ENCODE measurements at places on chromosomes 13 and 19.

DNA sequence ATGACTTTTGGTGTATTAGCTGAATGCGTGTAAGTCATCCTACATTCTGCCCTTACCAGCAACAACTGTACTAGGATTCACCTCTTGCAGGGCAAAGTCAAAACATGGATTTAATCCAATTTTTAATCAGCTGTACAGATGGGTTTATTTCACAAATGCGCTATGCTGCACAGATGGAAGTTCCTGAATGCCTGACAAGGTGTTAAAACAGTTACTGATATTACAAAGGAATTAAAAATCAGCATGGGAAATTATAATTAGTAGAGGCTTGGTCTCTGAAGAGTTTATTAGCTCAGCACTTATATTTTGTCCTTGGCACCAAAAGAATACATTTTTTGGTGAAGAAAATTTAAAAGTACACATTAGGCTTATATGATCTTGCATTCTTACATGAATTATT, 448.9 kb downstream of the PCDH9 start:
- no peak for DNase-seq

GRCh38 chr19:5466072-5466471, 10.9 kb downstream of the ZNRF4 start:
- DNase-seq: no peak

GRCh38 chr19:719636-720344, 11.1 kb downstream of the PALM start:
- no peak for DNase-seq

- no peak for DNase-seq
These were observed 337.3 kb downstream of the ATP8A2 start for GRCh38 chr13:25709088-25709487.

GRCh38 chr13:94598281-94598680, 2.3 kb upstream of the TGDS start:
- no peak for DNase-seq

DNA sequence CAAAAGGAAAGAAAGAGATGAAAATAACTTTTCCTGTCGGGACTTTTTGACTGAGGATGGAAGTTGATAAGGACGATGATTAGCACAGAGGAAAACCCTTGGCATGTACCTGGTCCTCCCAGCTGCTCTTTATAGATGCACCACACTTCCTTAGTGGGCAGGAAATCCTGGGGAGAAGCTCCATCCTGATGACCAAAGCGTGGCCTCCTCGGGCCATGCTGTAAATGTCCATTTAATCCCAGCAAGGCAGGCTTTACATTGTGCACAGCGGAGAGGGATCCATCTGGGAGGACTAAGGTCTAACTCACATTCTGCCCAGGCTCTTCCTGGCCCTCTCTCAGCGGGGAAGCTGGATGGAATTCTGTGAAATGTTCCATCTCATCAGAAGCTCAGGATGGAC, 113.5 kb downstream of the COL4A2 start:
- DNase-seq: no peak

- DNase-seq: no peak
These were observed 22.1 kb downstream of the COLGALT1 start for GRCh38 chr19:17577457-17578097.

- no peak for DNase-seq
These were observed 27.4 kb upstream of the ZNF536 start for GRCh38 chr19:30344446-30345425.

DNA sequence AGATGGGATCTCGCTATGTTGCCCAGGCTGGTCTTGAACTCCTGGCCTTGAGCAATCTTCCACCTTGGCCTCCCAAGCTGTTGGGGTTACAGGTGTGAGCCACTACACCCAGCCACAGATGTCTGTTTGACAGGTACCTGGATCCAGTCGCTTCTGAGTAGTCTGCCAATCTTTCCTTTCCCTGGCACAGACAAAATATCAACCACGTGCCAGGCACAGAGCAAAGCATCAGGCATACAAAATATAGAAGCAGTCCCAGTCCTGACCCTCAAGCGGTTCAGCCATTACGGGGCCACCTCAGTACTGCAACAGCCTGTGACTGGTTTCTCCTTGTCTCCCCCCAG, 3.8 kb downstream of the ELAVL1 start:
- DNase-seq: peak; percentile 14

DNA sequence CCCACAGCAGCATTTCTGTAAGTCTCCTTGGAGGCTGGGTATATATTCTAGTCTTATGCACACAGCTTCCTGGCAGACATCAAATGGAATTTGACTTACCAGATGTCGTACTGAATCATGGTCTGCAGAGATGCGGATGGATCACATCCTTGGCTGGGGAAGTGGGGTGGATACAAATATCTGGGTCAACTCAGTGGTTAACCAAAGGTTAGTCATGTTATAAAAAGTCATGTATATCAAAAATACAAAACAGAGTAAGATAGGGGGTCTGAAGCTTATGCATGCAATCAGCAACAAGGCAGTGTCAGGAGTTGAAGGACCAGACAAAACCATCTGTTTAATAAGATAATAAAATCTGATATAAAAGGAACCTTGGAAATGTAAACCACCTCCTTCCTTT, 61.9 kb downstream of the WASF3 start:
- DNase-seq: no peak

DNA sequence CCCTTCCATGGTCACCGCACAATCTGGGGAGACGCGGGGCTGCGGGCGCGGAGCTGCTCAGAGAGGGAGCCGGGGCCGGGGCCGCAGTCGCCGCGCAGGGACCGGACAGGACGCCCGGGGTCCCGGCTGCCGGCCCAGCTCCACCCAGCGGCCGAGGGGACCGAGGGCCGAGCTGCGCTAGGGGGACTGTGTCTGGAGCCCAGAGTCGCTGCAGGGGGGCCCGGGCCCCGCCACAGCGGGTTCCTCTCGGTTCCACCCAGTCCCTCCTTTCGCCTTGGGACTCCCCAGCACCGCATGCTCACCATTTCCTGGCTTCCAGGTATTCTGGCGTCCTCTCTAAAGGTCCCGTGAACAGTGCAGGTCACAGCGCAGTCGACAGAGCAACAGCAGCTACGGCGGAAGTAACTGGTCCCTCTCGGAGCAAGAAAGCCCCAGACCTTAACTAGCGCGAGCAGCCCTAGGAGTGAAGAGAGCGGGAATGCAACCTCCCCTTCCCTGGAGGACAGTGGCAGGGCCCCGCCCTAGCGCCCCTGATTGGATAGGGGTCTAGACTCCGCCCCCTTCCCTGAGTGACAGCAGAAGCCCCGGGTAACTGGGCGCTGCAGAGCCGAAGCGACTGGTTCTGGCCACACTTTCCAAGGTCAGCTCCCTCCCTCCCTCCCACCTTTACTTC, at the start of gene ZNF878:
TSS of gene ZNF878 (minus strand) at position 465 of the 673 bp plus-strand sequence. CDS start at position 305, 160 bp downstream.
- peak; percentile 86 for DNase-seq

GRCh38 chr13:23460921-23461320, 27.4 kb upstream of the SACS start:
- DNase-seq: no peak

- no peak for DNase-seq
These were observed 47.4 kb upstream of the SERPINE3 start for GRCh38 chr13:51292000-51292565.

DNA sequence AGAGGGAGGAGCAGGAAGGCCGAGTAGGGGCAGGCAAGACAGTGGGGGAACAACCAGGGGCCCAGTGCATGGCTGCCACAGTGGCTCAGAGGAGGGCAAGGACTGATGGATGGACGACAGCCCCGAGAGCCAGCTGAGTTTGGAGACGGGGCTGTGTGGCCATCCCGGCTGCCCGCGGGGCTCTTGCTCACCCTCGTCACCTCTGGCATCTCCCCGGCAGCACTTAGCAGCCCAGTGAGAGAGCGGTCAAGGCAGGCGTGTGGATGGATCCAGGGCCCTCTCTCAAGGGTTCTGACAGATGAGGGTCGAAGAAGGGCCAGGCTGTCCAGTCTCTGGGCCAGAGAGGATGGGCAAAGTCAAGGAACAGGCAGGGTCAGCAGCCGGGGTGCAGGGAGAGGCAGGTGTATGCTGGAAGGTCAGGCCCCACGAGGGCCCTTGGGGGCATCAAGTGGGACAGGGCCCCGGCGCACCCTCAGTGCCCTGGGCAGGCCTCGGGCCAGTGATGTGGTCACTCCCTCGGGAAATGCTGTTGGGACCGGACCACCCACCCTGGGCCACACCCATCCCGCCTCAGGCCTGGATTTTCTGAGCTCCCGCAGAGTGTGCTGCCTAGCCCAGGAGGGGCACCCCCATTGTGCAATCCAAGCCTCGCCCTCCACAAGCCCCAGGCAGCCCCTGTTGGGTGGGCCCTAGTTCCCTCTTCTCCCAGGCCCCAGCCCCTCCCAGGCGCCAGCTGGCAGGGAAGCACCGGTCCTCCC, 56.4 kb upstream of the TPM4 start:
- no peak for DNase-seq

GRCh38 chr13:105262579-105262978, 1272.9 kb downstream of the EFNB2 start:
- DNase-seq: no peak

- no peak for DNase-seq
These were observed 6.1 kb upstream of the ZNF543 start for GRCh38 chr19:57314146-57314545.

- DNase-seq: no peak
These were observed 372.6 kb downstream of the OXGR1 start for GRCh38 chr13:96621634-96622183.

GRCh38 chr19:2618611-2619010, 83.9 kb downstream of the GNG7 start:
- peak; percentile 99 for DNase-seq

DNA sequence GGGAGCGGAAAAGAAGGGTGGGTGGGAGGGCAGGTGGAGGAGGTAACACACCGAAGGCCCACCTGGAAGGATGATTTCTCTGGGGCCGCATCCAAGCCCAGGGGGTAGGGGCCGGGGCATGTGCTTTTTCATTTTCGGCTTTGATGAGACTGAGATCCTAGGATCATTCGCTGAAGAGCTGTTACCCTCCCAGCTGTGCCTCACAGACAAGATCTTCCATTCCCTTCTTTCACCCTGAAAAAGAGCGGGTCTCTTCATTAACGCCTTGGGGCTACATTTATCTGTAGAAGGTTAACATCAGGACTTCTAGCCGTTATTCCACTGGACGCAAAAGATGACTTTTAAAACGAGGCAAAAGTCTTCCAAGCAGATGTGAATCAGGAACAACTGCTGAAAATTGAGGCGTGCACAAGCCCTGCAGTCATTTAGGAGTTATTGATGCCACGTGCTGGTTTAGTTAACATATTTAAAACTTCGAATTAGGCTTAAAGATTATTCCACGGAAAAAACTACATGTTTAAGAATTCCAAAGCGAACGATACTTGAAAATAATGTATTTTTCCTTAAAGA, 1.1 kb downstream of the LMO7 start:
- no peak for DNase-seq

DNA sequence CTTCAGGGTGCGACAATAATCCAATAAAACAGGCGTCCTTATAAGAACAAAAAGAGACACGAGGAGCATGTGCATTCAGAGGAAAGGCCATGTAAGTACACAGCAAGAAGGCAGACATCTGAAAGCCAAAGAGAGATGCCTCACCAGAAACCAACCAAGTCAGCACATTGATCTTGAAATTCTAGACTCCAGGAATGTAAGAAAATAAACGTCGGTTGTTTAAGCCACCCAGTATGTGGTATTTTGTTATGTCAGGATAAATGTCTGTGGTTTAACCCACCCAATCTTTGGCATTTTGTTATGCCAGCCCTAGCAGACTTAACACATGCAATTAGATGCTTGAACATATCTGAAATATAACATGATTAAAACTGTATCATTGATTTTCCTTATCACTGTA, 452.0 kb downstream of the SLITRK6 start:
- DNase-seq: no peak

DNA sequence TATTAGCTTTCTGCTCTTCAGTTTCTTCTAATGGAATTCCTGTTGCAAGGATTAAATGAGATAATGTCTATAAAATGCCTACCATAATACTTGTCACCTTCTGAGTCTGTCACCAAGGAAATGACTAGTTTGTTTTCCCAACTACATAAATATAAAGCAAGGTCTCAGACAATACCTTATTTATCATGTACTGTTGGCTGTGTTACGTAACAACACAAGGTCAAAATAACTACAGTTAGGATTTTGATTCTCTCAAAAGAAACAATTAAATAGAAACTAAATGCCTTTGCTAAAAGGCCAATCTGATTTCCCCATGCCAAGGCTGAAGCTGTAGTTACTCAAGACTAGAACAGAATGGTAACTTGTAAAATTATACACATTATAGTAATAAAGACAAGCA, 134.5 kb downstream of the PCDH9 start:
- DNase-seq: no peak

DNA sequence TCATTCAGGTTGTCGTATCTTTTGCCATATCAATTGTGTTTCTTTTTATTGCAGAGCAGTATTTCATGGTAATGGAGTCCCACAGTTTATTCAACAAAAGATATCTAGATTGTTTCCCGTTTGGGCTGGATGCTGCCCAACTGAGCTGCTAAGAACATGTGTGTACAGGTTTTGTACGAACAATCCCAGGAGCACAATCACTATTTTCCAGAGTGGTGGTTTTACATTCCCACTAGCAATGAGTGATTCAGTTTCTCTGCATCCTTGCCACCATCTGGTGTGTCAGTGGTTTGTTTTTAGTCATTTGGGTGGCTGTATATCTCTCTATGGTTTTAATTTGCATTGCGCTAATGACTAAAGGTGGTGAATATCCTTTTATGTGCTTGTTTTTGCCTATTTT, 52.7 kb upstream of the ZDHHC20 start:
- no peak for DNase-seq

- peak; percentile 19 for DNase-seq
These were observed 1.9 kb upstream of the MEF2B start for GRCh38 chr19:19171821-19172532.

DNA sequence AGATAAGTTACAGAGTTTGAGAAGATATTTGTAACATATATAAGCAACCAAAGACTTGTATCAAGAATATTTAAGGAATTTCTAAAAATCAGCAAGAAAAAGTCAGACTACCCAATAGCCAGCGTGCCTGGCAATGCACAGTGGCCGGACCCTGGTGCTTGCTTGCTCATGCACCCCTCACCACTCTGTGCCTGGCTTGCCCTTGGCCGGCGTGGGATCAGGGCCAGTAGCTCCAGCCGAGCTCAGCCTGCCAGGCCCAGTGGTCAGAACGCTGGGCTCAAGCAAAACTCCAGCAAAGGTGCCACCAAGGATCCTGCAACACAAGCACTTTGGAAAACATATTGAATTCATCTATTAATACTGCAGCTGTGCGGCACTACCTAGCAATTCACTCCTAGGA, 95.1 kb downstream of the KATNAL1 start:
- DNase-seq: no peak

- peak; percentile 91 for DNase-seq
These were observed at the start of gene ZNF256 for GRCh38 chr19:57947419-57948134. Gene ZNF256, minus strand, starts transcription at chr19:57947706. Its CDS starts 232 bp downstream, at chr19:57947474.

GRCh38 chr13:61695147-61695546, 279.5 kb upstream of the PCDH20 start:
- DNase-seq: peak; percentile 1
